ENCODE measurements at places on chromosomes 5 and 9. TPM values are rescaled to one million over a fixed set of nuclear protein-coding genes. Genes with fewer than 3 reads are reported as not detected.

GPR150 gene
- total RNA-seq: under 0.01 TPM

PCDHGA5 gene
- total RNA-seq: 0.92 TPM

TERT gene
- not detected for total RNA-seq

ABCA2 gene
- 46.0 TPM for total RNA-seq

MVB12B gene
- 5.3 TPM for total RNA-seq

SHOC1 gene
- total RNA-seq: 0.09 TPM

FAM221B gene
- not detected for total RNA-seq

SLC6A7 gene
- not detected for total RNA-seq

ARHGEF28 gene
- total RNA-seq: 8.1 TPM

CARTPT gene
- total RNA-seq: not detected

IL31RA gene
- 1.5 TPM for total RNA-seq

TMEM141 gene
- 72.2 TPM for total RNA-seq

GAS1 gene
- total RNA-seq: 12.1 TPM

PROB1 gene
- 0.59 TPM for total RNA-seq

CDC20B gene
- not detected for total RNA-seq

SPEF2 gene
- 3.6 TPM for total RNA-seq

SGCD gene
- total RNA-seq: 12.7 TPM

LRRC70 gene
- total RNA-seq: 1.2 TPM

DDX4 gene
- not detected for total RNA-seq
